ENCODE measurements at places on chromosomes 2 and 18.
A peak's percentile ranks its signal among the peaks of the same experiment; 100 is the strongest.

DNA sequence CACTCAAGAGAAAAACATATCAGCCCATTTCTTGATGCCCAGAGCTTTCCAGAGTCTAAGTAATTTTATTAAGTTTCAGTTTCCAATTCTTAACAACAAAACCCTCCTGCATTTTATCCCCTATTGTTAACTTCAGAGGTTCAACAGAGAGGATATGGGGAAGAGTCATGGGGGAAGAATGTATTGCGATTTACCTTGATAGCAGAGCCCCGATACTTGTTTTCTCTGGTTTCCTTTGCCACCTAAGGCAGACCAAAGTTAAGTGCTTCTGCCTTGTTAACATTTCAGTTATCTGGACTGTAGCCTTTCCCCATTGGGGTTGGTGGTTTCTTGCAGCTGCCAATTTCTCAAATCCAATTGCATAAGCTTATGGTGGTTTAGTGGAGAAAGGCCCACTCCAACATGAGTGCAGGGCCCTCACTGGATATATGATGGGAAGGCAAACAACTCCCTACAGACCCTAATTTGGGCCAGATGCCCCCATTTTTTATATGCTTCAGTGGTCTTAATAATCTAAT lies 82.0 kb upstream of the ITGB6 start:
- DNase-seq, result no peak

DNA sequence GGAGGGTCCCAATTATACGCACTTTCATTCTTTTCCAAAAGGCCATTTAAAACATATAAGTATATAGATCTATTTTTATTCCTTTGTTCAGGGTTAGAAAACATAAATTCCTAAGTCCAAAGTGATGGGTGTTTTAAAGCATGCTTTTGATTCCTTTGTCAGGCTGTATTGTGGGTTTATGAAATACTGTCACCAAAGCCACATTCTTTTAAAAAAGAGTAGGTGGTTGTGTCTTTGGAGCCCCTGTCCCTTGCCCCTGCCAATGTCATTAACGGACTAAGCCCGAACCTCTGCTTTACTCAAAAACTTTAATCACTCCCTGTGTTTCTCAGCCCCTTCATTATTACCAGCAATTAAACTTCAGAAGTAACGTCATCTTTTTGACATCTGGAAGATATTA lies 104.9 kb upstream of the APCDD1 start:
- no peak for DNase-seq

DNA sequence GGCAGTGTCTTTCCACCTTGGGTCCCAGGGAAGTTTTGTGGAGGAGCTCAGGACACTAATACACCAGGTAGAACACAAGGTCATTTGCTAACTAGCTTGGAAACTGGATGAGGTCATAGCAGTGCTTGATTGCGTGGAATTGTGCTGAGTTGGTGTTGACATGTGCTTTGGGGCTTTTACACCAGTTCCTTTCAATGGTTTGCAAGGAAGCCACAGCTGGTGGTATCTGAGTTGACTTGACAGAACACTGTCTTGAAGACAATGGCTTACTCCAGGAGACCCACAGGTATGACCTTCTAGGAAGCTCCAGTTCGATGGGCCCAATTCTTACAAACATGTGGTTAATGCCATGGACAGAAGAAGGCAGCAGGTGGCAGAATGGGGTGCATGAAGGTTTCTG lies 5.9 kb downstream of the CTLA4 start:
- DNase-seq, result no peak

DNA sequence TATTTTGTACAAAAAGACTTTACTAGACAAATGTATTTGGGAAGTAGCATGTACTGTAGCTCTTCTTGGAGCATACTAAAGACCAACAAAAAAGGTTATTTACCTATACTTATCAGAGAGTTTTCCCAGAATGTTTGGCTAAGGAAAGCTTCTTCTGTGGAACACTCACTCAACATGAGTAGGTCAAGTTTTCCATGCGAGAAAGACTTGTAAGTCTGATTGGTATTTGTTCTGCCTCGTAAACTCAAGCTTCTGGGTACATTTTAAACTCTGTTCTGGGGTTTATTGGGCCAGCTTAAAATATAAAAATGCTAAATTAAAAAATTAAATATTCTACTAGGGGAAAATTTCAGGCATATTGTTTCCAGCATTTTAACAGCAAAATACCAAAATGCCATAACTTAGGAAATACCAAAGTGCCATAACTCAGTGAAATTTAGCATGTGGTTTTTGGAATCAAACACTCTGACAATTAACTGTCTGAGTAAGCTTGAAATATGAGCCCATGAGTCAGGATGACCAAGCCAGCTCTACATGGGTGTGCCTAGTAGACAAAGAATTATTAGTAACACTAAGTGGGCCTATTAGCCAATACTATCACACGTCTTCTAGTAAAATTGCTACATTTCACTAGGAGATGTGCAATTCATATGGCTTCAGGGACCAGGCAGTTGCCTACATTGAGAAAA lies 47.3 kb upstream of the SERPINE2 start:
- no peak for DNase-seq

DNA sequence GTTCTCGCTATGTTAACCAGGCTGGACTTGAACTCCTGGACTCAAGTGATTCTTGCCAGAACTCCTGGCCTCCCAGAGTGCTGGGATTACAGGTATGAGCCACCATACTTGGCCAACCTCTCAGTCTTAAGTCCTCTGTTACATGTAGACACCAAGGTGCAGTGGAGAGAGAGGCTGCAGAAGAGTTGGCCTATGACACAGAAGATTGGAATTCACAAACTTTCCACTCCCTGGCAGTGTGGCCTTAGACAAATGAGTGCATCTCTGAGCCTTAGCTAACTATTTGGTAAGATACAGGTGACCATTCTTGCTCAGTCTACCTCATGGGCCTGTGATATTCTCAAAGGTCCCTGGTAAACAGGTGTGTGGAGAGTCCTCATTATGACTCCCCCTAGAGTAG lies 159.7 kb downstream of the MYCN start:
- no peak for DNase-seq

DNA sequence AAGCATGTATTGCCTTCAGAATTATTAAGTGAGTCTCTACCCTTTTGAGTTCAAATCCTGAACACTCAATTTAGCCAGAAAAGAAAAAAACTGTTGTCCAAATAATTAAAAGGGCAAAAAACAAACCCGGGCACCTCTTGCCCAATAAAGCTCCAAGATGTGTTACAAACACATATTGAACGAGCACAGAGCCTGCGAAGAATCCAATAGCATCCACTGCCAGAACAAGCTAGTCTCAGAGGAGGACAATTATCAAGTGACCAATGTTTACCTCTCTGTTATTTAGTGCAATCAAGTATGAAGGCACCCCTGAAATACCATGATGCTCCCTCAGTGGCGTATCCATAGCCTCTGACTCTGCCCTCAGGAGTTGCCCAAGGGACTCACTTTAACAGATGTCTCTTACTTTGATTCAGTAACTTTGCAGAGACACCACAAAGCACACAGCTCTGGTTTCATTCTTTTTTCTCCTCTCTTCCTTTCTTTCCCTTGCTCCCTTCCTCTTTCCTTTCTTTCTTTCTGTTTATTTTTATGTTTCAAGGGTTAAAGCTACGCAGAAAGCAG lies 93.5 kb upstream of the SPATS2L start:
- DNase-seq, result no peak

- DNase-seq, result no peak
Measured at GRCh38 chr2:149768320-149768799, 180.8 kb upstream of the MMADHC start.

GRCh38 chr18:49412679-49413078 lies 47.8 kb downstream of the DYM start:
- no peak for DNase-seq

- no peak for DNase-seq
Measured at GRCh38 chr18:24475926-24476589, 15.6 kb downstream of the HRH4 start.

DNA sequence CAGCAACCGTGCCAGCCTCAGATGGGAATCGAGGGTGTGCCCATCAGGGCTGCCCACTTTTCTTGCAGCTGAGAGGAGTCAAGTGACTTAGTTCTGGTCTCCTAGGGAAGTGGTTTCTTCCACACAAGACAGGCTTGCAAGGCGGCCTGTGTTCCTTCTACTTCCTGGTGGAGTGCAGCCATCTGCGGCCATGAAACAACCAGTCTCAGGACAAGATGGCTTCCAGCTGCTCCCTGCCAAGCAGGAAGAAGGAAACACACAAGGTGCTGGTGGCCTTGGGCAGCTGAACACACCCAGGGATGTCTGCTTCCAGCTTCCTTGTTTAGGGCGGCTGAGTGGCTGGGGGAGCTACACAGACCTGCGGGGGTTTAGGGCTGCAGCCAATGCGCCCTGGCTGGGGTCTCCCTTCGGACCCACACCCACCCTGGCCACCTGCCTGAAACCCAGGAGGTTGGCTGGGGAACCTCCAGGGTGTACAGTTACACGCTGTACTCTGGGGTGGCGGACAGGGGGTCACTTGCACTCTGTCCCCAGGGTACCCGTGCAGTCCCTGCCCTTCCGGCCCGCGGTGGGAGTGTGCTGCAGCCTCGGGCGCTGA lies 34.7 kb downstream of the PTPN18 start:
- DNase-seq, result no peak

DNA sequence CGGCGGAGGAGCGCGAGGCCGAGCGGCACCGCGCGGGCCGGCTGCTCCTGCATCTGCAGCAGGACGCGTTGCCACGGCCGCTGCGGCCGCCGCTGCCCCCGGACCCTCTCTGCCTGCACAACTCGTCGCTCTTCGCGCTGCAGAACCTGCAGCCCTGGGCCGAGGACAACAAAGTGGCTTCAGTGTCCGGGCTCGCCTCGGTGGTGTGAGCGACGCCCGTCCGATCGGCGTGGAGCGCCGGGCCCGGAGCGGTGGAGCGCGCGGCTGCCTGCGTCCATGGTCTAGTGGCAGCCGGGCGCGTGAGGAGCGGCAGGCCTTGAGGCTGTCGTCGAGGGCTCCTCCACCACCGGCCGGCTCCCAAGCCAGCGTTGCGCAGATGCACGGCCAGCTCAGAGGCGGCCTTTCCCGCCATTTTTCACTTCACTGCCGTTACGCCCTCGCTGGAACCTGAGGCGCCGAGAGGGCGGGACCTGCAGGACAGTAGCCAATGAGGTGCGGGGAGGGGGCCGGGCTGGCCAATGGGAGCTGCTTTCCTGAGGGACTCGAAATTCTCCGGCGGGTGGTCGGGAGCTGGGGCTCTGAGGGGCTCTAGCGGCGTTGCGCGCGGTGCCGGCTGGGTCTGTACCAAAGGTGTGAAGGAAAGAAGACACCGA lies 1.9 kb downstream of the TLX2 start:
- DNase-seq, result peak; percentile 68

DNA sequence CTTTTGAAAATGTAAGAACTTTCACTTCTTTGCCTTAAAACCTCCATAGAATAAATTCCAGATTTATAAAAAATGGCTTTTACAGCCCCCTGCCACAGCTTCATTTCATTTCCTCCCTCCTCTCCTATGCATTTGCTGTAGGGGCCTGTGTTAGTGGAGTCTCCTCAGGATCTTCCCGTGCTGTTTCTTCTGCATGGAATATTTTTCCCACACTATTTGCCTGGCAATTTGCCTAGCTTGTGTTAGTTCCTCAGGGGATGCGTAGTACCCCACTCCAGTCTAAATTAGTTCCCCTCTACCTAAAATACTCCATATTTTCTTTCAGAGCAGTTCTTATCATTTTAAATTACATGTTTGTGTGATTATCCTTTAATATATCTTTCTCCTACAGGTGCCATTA lies 262.2 kb downstream of the PLCL1 start:
- DNase-seq, result no peak

DNA sequence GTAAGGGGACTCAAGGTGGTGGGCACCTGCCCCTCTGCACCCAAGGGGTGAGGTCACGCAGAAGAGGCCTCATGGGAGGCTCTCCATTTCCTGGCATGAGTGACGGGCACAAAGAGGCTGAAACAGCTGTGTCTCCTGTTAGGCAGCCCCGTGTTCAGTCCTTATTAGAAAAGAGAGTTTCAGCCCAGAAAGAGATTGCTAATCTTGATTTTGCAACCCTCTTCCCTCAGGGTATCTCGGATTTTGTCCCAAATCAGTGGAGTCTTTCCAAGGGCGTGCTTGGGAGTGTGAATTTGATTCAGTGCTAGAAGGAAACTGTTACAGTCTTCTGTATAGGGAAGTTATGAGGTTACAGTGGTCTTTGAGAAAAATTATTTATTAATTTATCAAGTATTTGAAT lies 10.4 kb downstream of the TNFRSF11A start:
- DNase-seq, result no peak

- DNase-seq, result no peak
Measured at GRCh38 chr2:86649119-86649947, 25.7 kb upstream of the RNF103 start.

DNA sequence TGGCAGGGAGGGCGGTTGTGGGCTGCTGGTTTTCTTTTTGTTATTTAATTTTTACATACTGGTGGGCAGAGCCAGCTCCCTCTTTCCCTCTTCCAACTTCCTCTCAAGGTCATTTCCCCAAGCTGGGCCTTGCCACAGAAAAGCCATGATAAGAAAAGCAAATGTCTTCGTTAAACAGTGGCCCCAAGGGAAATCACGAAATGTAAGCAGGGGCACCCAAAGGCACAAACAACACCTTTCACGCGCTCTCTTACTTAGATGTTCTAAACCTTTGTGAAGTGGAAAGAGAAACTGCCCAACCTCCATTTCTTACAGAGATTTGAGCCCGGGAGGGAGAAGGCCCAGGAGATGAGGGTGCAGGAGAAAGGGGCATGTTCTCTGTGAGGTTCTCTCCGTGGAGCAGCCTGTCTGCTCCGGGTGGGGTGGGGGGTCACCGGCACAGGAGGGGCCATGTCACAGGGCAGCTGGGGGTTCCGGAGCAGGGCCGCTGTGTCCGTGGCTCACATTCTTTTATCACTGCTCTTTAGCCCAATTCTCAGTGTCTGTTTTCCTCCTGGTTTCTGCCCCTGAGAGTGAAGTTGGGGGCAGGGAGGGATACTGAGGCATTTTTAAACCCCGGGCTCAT lies 190.7 kb upstream of the GATA6 start:
- DNase-seq, result no peak

DNA sequence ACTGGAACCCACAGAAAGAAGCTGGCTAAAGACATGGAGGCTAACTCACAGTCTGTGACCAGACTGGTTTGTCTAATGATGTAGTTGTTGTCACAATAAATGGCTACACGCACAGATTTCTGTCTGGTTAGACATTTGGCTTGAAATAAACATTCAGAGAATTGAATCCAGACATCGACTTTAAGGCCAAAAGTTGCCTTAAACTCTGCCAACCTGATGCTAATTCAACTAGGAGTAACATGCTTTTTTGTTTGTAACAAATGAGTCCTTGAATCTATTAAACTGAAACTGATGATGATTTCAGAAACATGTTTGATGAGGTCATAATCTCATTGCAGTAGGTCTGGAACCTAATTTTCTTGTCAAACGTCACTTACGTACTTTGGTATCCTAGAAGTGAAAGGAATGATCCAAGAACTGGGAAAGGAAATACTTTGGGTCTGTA lies 123.8 kb downstream of the ERBB4 start:
- DNase-seq, result no peak

DNA sequence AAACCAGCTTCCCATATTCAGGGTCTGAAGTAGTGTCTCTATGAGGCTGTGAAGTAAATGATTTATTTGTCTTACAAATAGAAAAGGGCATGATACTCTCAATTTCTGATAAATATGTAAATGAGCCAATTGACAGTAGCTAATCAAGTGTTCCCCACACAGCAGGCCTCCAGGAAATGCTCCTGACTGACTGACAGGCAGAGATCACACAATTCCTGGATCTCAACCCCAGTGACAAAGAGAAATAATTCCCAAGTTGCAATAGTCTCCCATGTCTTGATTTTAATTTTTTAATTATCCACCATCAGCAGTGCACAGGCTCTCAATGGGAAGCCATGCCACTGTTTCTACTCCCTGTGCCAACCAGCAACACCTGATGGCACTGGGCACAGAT lies 390.4 kb downstream of the SOX11 start:
- no peak for DNase-seq

Measured in stimulated activated CD4-positive, alpha-beta T cell treated with anti-CD3 and anti-CD28 coated beads, TNF-alpha, amount 100 ng/mL, for 24 hours (primary cell).